ENCODE measurements at places on chromosomes 1 and 21. TPM values are rescaled to one million over a fixed set of nuclear protein-coding genes. Genes with fewer than 3 reads are reported as not detected.

OLIG2 gene
- not detected for total RNA-seq

OR2W3 gene
- total RNA-seq = 1.8 TPM

OR2T6 gene
- not detected for total RNA-seq

FCGR1A gene
- total RNA-seq = not detected

DISP3 gene
- not detected for total RNA-seq

All from placental pericyte (primary cell).